ENCODE measurements at places on chromosomes 1 and 21. TPM values are rescaled to one million over a fixed set of nuclear protein-coding genes. Genes with fewer than 3 reads are reported as not detected.

ECM1 gene
- 4.2 TPM for polyA plus RNA-seq

NHLH2 gene
- polyA plus RNA-seq, result 0.31 TPM

CFAP57 gene
- polyA plus RNA-seq, result 0.17 TPM

C1orf185 gene
- polyA plus RNA-seq, result not detected

CFAP141 gene
- not detected for polyA plus RNA-seq
